Psoas muscle (tissue), 8 donors: ENCODE measurements at places on chromosomes 16 and 17.

DNA sequence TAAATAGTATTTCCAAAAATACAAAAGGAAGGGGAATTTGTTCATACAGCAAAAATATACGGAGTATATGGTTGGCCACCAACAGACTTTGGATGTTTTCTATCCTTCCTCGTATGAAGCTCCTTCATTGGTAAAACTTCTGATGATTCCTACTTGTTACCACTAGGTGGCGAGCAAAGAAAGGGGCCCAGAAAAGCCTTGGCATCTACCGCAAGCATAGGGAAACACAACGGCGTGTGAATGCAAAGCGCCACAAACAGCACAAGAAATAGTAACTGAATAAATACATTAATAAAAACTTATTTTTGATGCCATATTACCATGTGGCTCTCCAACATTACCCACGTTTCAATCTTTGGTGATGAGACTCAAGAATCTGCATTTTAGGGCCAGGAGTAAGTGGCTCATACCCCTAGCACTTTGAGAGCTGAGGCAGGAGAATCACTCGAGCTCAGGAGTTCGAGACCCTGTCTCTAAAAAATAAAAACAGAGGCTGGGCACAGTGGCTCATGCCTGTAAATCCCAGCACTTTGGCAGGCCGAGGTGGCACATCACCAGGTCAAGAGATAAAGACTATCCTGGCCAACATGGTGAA is 34.5 kb downstream of the YWHAE start:
- DNase-seq: no peak
- H3K36me3 ChIP-seq: peaks cover 5% of the 10 kb centered on the region
- H3K27me3 ChIP-seq: no peaks in the 10 kb centered on the region
- peaks cover 86% of the 10 kb centered on the region for H3K4me1 ChIP-seq
- H3K4me3 ChIP-seq: peak overlapping the region; percentile 31

GRCh38 chr17:8121681-8122421 is 2.1 kb downstream of the HES7 start:
- no peak overlapping the region for H3K27ac ChIP-seq
- peaks cover 41% of the 10 kb centered on the region for H3K4me1 ChIP-seq
- no peaks in the 10 kb centered on the region for H3K36me3 ChIP-seq
- H3K27me3 ChIP-seq: no peaks in the 10 kb centered on the region

DNA sequence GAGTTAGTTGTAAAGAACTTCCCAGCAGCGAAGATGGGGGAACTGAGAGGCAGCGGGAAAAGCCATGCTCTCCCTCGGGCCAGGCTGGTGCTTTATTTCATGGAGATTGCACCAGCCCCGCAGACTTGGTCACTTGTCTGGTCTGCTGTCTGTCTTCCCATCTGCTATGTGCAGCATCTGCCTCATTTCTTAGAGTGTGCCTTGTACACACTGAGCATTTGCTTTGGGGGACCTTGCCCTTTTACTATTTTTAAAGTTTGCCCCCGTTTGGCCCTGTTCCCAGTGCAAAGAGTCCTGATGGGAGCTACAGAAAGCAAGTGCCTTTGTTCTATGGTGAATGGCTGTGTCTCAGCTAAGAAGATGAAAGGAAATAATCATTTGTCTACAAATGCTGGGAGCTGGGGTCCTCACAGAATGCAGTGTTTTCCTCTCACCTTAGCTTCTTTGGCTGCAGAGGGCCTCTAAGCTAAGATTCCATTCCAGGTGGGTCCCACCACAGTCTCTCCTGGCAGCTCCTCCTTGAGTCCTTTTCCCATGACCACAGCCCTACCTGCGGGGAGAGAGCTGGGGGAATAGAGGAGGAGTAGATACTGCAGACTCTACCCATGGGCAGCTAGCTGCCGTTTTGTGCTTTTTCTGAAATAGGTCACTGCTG is 25.1 kb upstream of the CNOT1 start:
- no peaks in the 10 kb centered on the region for H3K4me1 ChIP-seq
- no peaks in the 10 kb centered on the region for H3K36me3 ChIP-seq
- no peak overlapping the region for H3K27ac ChIP-seq
- DNase-seq: no peak
- H3K4me3 ChIP-seq: no peak overlapping the region

GRCh38 chr16:30741461-30741914 is 6.7 kb upstream of the PHKG2 start:
- no peaks in the 10 kb centered on the region for H3K4me1 ChIP-seq
- no peak overlapping the region for H3K4me3 ChIP-seq
- H3K27me3 ChIP-seq: no peaks in the 10 kb centered on the region

DNA sequence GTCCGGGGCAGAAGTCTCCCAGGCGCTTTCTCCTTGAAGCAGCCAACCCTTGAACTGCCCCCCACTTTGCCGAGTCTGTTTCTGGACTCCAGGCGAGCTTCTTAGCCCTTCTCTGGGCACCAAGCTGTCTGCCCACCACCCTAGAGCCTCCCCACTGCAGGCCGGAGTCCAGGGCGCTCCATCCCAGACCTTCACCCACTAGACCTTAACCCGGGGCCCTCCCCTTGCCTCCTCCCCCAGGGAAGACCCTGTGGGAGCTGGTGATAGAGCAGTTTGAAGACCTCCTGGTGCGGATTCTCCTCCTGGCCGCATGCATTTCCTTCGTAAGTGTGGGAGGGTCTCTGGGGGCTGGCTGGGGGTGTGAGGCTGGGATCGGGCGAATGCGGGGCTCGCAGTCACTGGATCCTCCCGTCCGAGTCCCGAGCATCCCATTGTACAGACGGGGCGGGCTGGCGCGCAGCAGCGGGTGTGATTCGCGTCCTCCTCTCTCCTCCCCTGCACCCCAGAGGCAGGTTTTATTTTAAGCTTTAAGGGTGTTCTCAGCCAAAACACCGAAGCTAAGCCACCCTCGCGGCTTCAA is 1.1 kb downstream of the ATP2A1 start:
- H3K27me3 ChIP-seq: no peaks in the 10 kb centered on the region
- H3K4me1 ChIP-seq: peaks cover 43% of the 10 kb centered on the region
- no peak for DNase-seq
- H3K27ac ChIP-seq: peak overlapping the region; percentile 88
- H3K4me3 ChIP-seq: peak overlapping the region; percentile 83
- peaks cover 11% of the 10 kb centered on the region for H3K36me3 ChIP-seq

DNA sequence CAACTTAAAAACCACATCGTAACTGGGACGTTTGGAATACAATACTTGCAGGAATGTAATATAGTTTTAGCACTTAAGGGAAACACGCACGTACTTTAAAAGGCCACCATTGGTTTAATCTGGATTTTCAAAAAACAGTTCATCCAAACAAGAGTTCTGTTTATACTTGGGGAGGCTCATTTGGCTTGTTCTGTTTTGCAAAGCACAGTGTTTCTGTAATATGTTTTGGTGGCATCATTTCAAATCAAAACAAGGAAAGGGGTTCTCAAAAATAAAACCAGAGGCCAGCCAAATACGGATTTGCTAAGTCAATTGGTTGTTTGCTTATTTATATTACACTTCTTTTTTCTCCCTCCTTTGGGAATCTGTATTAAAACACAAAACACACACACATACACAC is 656.1 kb upstream of the SOX9 start:
- H3K4me3 ChIP-seq: no peak overlapping the region
- no peaks in the 10 kb centered on the region for H3K27me3 ChIP-seq
- no peaks in the 10 kb centered on the region for H3K4me1 ChIP-seq
- no peaks in the 10 kb centered on the region for H3K36me3 ChIP-seq

GRCh38 chr16:25141648-25142047 is 30.1 kb downstream of the LCMT1 start:
- DNase-seq: no peak
- H3K4me3 ChIP-seq: no peak overlapping the region
- H3K36me3 ChIP-seq: peaks cover 82% of the 10 kb centered on the region

GRCh38 chr16:17468611-17469010 is 2.1 kb downstream of the XYLT1 start:
- no peak for DNase-seq
- H3K4me3 ChIP-seq: peak overlapping the region; percentile 67
- no peaks in the 10 kb centered on the region for H3K36me3 ChIP-seq
- peaks cover 3% of the 10 kb centered on the region for H3K4me1 ChIP-seq
- H3K27ac ChIP-seq: no peak overlapping the region

GRCh38 chr16:1991948-1992703 is 2.4 kb downstream of the SYNGR3 start:
- peaks cover 17% of the 10 kb centered on the region for H3K4me1 ChIP-seq
- peak; percentile 96 for DNase-seq
- H3K4me3 ChIP-seq: peak overlapping the region; percentile 62
- no peak overlapping the region for H3K27ac ChIP-seq

GRCh38 chr17:56045872-56046271 is 107.4 kb upstream of the ANKFN1 start:
- no peaks in the 10 kb centered on the region for H3K27me3 ChIP-seq
- no peaks in the 10 kb centered on the region for H3K36me3 ChIP-seq
- no peak overlapping the region for H3K4me3 ChIP-seq
- no peaks in the 10 kb centered on the region for H3K4me1 ChIP-seq
- H3K27ac ChIP-seq: no peak overlapping the region

DNA sequence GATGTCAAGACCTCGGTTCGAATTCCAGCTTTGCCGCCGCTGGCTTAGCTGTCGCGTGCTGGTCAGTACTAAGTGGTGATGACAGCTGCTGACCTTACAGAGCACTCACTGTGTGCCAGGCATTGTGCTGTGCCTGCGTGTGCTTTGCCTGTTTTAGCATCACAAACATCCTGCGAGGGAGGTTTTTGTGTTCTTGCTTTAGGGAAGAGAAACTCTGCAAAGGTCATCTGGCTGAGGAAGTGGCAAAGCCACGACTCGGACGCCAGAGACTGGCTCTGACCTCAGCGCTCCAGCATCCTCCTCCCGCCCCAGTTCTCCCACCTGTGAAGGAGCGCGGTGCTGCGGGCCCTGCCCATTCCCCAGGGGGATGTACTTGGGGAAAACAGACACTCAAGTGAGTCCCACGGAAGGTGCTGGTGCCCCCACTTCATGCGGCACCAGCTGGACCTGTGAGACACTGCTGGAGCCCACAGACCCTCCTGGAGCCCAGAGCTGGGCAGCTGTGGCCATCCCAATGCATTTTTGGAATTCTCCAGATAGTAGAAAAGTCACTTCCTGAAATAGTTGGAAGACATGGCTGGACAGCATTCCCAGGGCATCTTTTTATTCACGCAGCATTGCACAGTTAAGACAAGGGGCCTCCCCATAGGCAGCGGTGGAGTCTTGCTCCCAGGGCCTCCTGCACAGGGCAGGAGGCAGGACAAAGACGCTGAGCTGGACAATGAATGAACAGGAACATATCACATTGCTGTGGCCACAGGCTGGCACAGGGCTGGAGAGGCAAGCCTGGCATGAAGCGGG is 20.0 kb upstream of the HERPUD1 start:
- no peaks in the 10 kb centered on the region for H3K4me1 ChIP-seq
- no peaks in the 10 kb centered on the region for H3K27me3 ChIP-seq
- H3K36me3 ChIP-seq: no peaks in the 10 kb centered on the region
- H3K27ac ChIP-seq: no peak overlapping the region
- no peak overlapping the region for H3K4me3 ChIP-seq

- no peaks in the 10 kb centered on the region for H3K4me1 ChIP-seq
- H3K36me3 ChIP-seq: no peaks in the 10 kb centered on the region
- H3K27me3 ChIP-seq: peaks cover 2% of the 10 kb centered on the region
Measured at GRCh38 chr17:31820691-31821435, 38.2 kb downstream of the COPRS start.

DNA sequence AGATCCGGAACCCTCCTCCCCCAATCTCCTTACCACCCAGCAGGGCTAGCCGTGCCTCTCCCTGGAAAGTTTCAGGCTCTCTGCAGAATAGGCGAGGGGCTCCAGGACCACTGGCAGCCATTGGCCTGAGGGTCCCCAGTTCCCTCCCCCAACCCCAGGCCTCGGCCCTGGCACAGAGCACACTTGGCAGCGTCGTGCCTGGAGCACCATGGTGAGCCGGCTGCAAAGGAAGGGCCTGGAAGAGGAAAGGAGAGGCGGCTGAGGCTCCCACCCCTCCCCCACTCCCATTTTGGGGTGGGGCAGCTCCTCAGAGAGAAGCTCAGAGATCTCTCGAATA is 369 bp upstream of the BTBD17 start:
- H3K36me3 ChIP-seq: no peaks in the 10 kb centered on the region
- no peak overlapping the region for H3K4me3 ChIP-seq
- no peak for DNase-seq
- no peaks in the 10 kb centered on the region for H3K27me3 ChIP-seq

GRCh38 chr16:12802661-12803060 is 1.0 kb downstream of the CPPED1 start:
- H3K4me3 ChIP-seq: peak overlapping the region; percentile 75
- peaks cover 3% of the 10 kb centered on the region for H3K4me1 ChIP-seq
- H3K27ac ChIP-seq: no peak overlapping the region
- no peaks in the 10 kb centered on the region for H3K36me3 ChIP-seq

- peaks cover 7% of the 10 kb centered on the region for H3K27me3 ChIP-seq
- H3K36me3 ChIP-seq: no peaks in the 10 kb centered on the region
- H3K27ac ChIP-seq: no peak overlapping the region
Measured at GRCh38 chr17:18950944-18951905, 740 bp upstream of the SLC5A10 start.

GRCh38 chr16:57279780-57280638 is 4.5 kb downstream of the PLLP start:
- DNase-seq: no peak
- H3K4me1 ChIP-seq: peaks cover 8% of the 10 kb centered on the region
- H3K27me3 ChIP-seq: no peaks in the 10 kb centered on the region
- no peaks in the 10 kb centered on the region for H3K36me3 ChIP-seq
- no peak overlapping the region for H3K4me3 ChIP-seq
- no peak overlapping the region for H3K27ac ChIP-seq

GRCh38 chr16:17206712-17207111 is 264.0 kb downstream of the XYLT1 start:
- no peaks in the 10 kb centered on the region for H3K27me3 ChIP-seq
- H3K4me3 ChIP-seq: no peak overlapping the region
- DNase-seq: no peak
- H3K36me3 ChIP-seq: no peaks in the 10 kb centered on the region
- H3K27ac ChIP-seq: no peak overlapping the region
- no peaks in the 10 kb centered on the region for H3K4me1 ChIP-seq

- no peak overlapping the region for H3K4me3 ChIP-seq
- peaks cover 4% of the 10 kb centered on the region for H3K36me3 ChIP-seq
- H3K4me1 ChIP-seq: no peaks in the 10 kb centered on the region
- no peak overlapping the region for H3K27ac ChIP-seq
- H3K27me3 ChIP-seq: no peaks in the 10 kb centered on the region
Measured at GRCh38 chr17:35605678-35606077, 18.6 kb downstream of the AP2B1 start.

GRCh38 chr17:5248821-5249479 is 14.3 kb upstream of the SCIMP start:
- no peak overlapping the region for H3K4me3 ChIP-seq
- no peaks in the 10 kb centered on the region for H3K27me3 ChIP-seq
- no peaks in the 10 kb centered on the region for H3K4me1 ChIP-seq
